Lower lobe of right lung (tissue), 2 donors: ENCODE measurements at places on chromosomes 4 and X. TPM values are rescaled to one million over a fixed set of nuclear protein-coding genes. Genes with fewer than 3 reads are reported as not detected.

PDGFRA gene
- 69.5 TPM for total RNA-seq

DNA sequence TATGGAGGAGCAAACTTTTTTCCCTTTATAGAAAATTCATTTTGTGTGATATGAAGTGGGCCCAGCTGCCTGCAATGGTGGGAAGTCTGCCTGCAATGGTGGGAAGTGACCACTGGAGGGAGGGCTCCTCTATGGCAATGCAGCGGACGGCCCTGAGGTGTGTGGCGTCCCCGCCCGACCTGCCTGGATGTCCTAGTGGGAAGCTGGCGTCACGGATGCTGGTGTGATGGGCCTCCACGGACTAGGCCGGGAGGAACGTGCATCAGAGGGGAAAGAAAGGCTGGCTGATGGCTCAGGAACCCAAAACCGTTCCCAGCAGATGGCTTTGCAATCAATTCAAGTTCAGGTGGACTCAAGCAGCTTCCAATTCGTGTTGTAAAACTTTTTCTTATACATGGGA is 177.9 kb downstream of the AFAP1 start:
- DNase-seq: peak; percentile 83

PITX2 gene
- total RNA-seq: not detected

MAGEA10 gene
- total RNA-seq: not detected

HSD17B13 gene
- 4.2 TPM for total RNA-seq

- no peak for DNase-seq
These were observed 340.3 kb upstream of the TRAM1L1 start for GRCh38 chr4:117425636-117426035.
